ENCODE measurements at places on chromosomes 2 and 18.

DNA sequence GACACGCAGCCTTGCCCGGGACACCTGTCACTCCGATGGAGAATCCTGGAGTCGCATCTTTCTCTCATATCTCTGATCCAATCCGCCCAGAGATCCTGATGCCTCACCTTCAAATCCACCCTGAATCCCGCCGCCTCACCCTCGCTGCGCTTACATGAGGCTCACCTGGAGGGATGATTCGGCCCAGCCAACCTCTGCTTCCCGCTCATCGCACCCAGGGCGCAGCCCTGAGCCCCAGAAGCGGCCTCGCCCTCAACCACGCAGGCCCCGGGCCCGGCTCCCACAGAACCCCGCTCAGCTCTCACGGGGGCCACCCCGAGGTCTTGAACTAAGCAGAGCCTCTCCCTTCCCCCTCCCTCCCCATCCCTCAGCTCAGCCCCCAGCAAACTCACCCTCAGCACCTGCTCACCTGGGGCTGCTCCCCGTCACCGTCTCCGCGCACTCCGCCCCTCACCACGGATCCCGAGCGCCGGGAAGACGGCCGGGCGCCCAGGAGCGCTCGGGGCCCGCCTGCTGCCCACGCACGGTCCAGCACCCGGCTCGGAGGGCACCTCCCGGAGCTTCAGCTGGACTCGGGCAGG lies 160.0 kb downstream of the NDUFA10 start:
- no peak for DNase-seq

DNA sequence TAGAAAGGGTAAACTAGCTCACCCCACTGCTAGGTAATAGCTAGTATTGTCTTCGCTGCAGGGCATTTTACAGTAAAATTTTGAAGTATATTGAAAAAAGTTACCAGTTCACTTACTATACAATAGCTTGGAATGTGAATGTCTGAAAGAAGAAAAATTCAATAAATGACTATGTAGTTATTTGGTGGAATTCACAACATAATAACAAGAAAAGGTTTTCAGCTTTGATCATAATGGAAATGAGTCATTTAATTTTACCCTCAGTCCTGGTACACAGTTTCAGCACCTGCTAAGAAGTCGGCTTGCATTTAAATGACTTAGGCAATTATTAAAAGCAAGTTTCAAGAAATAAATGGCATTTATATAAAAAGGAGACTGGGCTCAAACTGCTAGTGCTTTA lies 90.4 kb downstream of the NUP35 start:
- no peak for DNase-seq

DNA sequence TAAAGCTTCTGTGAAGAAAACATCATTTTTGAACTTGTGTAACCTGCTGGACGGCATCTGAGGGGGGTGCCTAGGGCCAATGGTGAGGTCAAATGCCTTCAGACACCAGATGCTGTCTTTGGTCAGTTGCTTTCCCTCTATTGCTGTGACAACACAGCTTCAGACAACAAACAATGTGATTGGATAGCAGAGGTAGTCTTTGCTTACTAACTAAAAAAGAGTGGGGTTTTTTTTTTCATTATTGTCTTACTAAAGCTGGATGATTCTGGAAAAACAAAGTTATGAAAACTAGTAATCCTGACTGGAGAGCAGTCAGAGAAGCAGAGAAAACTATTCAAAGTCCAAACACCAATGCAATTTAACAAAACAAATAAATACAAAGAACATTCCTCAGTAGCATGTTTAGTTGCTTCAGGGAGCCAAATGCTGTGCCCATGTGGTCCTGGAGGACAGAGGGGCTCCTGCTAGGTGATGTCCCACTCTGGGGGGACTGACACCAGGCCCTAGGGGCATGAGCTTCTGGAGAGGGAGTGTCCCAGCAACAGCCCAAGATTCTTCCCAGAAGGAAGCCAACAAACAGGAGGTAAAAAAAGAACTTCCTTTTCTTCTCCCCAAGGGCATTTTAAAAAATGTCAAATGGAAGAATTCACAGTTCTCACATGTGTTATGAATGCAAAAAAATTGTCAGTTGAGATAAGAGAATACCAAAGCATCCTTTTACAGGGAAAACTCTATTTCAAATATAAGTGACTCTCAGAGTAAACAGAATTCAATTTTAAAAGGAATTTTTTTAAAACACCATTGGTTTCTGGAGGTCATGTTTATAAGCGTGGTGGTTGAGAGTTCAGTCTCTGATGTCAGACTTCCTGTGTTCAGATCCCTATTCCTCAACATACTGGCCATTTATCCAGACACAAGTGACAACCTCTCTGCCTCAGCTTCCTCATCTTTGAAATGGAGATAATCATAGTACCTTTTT lies 181.1 kb upstream of the PGAP1 start:
- no peak for DNase-seq

DNA sequence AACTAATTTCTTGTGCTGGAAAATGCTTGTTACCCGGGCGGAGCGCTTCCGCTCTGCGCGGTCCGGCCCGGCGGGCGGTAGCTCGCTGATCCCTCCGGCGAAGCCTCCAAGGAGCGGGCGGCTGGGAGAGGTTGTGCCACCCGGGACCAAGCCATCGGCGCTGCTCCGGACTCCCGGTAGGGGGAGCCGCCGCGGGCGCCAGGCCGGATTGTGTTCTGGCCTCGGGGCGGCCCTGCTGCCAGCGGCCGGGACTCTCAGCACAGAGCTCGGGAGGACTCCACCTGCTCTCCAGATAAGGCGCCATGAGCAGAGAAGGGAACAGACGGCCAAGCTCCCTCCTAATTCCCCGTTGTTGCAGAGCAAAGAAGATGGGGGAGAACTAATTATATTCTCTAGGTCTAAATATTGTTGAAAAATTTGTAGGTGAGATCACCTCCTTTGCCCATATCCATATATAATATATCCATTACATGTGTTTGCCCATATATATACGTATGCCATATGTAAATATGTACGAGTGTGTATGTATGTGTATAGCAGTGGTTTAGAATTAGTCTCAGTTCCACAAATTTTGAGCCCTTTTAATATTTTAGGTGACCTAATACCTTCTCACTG lies 13.8 kb upstream of the SATB2 start:
- no peak for DNase-seq

DNA sequence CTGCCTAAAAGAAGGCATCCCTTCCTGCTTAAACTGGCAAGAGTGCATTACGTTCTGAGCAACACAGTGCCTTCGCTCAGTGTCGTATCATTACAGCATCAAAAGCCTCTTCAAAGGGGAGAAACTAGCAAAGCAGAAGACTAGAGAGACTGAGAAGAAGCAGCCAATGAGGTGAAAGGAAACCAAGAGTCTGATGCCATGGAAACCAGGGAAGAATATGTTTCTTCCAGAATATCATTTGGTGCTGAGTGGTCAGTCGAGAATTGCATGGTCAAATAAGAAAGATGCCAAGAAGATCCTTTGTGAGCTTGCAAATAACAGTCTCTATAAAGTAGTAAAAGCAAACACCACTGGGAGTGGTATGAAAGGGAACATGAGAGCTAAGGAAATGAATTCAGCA lies 312.1 kb upstream of the CHST9 start:
- no peak for DNase-seq

DNA sequence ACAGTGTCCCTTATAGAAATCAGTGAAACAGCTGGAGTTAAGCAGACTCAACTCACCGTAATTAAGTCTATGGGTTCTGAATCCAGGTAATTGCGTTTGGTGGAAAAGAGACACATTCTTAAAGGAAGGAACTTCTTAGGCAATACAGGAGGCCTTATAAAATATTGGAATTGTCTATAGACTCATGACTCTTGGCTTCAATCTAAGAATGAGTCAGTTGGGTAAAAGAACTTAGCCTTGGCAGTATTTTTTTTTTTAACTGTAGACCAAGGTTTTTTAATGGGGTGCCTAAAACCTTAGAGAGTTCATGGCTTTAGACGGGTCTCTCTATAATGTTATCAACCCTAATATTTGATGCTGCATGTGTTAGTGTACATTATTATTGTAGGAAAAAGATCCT lies 47.6 kb downstream of the CCDC85A start:
- DNase-seq: no peak

DNA sequence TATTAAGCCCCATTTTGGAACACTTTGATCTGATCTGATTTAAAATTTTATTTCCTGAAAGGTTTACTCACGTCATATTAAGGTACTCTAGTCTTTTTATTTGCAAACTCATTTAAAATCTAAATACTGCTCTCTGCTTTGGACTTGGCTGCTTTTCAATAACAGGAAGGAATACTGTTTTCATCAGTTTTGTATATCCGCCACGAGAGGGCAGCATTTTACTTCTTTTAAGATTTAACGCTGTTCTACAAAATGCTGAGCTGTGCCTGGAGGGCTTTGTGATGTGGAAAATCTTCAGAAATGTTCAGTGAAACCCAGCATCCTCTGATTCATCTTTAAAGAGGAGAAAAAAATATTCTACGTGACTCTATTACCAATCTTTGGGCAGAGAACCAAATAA lies 37.5 kb upstream of the SLC38A11 start:
- DNase-seq: peak; percentile 40

GRCh38 chr2:214079032-214079431 lies 331.8 kb upstream of the VWC2L start:
- DNase-seq: no peak

DNA sequence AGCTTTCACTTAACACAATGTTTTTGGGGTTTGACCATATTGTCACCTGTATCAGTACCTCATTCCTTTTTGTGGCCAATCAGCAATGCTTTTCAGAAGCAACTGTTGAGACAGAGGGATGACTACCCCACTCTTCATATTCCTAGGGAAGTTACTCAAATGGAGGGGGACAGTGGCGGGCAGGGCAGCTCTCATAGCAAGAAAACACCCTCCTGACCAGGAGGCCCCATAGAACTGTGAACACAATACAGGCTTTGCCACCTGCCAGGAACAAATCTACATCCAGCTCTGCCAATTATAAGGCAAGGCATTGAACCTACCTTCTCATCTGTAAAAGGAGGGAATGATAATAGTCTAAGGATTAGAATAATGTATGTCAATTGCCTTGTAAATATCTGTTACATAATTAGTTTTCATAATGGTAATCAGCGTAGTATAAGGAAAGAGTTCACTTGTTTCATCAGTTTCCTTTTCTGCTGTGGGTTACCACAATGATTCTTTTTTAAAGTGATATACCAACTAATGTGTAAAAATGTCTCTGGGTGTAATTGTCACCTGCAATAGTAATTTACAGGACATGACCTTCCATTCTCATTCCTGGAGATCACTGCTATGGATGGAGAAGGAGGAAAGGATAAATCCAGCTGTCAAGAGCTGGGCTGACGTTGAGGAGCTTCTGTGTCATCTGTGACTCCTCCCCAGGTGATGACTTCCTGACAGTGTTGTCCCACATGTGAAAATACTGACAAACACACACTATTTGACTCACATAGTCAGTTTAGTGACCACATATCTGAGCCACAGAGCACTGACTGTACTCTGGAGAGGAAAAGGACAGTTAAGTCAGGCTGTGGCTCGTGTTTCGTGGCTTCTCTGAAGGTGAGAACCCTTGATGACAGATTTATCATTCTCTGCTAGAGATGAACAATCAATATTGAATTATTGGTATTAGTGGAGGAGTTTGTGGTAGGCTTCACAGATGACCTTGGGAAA lies 13.5 kb downstream of the ALPK2 start:
- DNase-seq: no peak

GRCh38 chr2:159549234-159549633 lies 67.1 kb downstream of the BAZ2B start:
- peak; percentile 76 for DNase-seq

GRCh38 chr2:25635797-25636196 lies 37.6 kb downstream of the DTNB start:
- DNase-seq: no peak

DNA sequence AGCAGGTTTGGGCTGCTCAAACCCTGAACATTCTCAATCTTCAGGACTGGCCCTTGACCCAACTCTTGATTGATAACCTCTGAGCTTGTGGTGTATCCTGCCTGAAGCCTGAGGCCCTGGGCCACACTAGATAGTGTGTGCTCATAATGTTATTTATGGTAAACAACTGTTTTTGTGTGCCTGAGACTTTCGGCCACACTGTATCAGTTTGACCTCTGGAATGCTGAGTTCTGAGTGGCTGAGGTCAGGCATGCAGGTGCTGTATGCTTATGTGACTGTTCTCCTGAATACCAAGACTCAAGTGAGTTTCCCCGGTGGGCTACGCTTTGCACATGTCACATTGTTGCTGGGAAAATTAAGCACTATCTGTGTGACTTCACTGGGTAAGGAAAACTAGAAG lies 82.2 kb upstream of the RMP24 start:
- no peak for DNase-seq

DNA sequence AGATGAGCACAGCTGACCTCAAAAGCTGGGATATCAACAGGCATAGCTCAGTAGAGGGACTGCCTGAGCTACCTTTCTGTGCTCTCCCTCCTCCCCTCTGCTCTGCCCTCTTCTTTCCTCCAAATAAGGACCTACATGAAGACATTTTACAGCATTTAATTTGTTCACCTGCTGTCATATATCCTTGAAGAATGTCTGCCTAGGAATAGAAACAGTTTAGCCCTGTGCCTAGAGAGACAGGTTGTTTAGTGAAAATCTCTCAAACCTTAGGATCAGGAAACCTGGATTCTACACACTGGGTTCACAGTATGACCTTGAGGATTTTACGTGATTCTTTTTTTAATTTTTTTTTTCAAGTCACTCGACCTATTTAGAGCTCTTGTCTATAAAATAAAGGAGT lies 213.0 kb upstream of the SETBP1 start:
- DNase-seq: no peak

All from dermis microvascular lymphatic vessel endothelial cell (primary cell).